ENCODE measurements at places on chromosomes 6 and 20.

DNA sequence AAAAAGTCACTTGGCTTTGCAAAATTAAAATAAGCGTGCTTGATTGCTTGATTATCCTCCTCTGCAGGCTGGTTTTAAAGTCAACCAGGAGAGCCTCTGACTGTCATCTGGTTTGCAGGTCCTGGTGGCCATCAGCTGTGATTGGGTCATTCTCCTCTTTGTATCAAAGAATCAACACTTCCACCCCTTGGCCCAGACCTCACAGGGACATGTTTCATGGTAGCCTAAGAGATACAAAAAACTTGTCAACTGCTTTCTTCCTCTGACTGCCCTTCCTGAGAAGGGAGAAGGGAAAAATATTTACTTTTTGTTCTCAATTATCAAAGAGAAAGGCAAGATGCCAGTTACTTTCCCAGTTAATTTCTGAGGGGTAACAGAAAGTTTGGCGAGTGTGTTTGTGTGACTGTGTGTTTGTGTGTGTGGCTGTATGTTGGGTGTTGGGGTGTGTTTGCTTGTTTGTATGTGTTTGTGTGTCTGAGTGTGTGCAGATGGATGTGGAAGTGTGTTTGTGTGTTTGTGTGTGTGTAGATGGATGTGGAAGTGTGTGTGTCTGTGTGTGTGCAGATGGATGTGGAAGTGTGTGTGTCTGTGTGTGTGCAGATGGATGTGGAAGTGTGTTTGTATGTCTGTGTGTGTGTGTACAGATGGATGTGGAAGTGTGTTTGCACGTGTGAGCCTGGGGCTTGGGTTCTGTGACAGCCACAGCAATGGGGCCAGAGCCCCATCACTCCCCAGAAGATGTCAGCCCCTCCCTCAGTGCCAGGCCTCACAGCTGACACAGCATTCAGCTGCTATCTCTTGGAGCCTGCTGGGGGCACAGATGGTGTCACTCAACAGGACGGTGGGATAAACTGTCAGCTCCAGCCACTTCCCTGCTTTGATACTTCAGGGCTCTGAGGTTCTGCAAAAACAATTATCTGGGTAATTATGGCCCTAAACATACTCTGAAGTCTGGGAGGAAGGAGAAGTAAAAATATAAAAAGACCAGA, 98.6 kb upstream of the RNF24 start:
- DNase-seq: no peak

- DNase-seq: no peak
These were observed 366.5 kb downstream of the FOXA2 start for GRCh38 chr20:22217712-22218352.

DNA sequence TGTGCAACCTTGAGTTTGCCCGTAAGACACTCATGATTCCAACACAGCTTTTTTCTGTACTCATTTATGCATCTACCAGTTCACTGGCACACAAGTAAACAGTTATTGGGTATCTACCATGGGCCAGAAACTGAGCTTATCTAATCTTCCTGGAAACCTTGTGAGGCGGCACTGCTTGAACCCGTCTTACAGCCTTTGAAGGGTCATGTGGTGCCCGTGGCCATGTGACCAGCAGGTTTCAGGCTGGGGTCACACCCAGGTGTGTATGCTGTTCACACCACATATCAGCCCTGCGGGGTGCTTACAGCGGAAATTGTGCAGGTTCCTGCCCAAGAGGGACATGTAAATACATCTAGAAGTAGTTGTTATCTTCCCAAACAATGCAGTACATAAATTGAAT, 6.1 kb downstream of the THBD start:
- DNase-seq: no peak

DNA sequence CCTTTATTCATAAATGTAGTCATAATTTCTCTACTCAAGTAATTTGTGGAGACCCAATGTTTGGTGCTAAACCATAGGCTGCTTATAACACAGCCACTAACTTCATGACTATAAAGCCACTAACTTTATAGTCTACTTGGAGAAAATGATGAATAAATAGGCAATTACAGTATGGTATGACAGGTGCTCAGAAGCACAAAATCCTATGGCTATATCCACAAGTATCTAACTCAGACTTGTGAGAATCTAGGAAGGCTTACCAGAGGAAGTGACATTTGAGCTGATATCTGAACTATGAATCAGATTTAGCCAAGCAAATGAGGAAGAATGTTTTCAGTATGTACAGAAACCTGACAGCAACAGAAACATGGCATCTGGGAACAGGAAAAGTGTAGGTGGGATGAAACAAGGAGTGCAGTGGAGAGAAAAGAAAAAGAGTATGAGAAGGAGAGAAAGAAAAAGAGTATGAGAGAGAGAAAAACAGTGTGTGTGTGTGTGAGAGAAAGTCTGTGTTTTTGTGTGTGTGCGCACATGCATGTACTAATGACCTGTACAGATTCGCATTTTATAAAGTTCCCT, 59.9 kb downstream of the REV3L start:
- no peak for DNase-seq

GRCh38 chr6:131586543-131586942, 13.5 kb downstream of the ARG1 start:
- no peak for DNase-seq

- DNase-seq: no peak
These were observed 279.6 kb downstream of the ESR1 start for GRCh38 chr6:152087096-152087495.

- DNase-seq: peak; percentile 35
These were observed at the start of gene MC3R for GRCh38 chr20:56247954-56248782. Gene MC3R, plus strand, starts transcription at chr20:56248732. Its CDS starts 112 bp downstream, at chr20:56248844.

DNA sequence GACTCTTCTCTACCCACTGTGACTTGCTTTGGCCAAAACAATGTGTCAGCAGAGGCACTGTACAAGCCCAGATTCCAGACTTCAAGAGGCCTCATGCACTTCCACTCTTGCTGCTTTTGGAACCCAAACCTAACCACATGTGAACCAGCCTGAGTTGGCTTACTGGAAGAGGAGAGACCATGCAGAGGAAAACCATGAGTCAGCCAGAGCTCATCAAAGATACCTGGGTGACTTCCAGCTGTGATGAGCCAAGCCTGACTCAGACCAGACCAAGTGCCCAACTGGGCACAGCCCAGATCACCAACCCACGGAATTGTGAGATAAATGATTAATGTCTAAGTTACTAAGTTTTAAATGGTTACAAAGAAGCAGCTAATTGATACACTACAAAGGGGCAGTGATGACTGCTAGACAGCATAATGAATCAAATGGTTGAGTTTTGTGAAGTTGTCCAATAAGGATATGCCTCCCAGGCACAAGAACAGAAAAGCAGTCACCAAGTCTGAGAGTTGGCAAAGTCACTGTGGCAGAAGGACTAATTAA, 16.2 kb upstream of the BEND6 start:
- DNase-seq: no peak

DNA sequence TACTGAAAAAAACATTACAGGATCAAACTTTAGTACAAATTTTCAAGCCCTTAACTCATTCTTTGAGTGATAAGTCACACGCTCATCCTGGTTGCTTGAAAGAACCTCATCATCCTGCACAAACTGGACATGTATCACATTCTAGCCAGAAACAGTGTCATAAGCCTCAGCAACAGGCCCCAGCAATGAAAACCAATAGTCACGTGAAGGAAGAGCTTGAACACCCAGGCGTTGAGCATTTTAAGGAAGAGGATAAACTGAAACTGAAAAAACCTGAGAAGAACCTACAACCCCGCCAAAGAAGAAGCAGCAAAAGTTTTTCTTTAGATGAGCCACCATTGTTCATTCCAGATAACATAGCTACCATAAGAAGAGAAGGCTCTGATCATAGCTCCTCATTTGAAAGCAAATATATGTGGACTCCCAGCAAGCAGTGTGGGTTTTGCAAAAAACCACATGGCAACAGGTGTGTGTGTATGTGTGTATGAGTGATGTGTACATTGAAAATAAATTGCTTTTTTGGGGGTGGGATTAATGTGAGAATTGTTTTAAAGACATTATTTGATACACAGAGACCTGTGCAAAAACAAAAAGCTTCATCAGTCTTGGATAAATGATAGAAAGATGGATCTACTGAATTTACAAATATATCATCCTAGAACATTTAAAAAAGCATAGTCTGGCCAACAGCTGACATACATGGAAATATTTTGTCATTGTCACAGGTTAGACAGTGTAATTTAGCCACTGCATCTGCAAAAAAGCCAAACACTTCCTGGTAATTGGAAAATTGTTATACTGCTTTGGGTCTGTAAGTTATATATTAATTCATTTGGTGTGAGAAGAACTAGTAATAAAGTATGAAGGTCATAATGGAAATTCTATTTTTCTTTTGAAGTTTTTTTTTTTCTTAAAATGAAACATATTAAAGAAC, 50.1 kb downstream of the PHF3 start:
- no peak for DNase-seq

GRCh38 chr20:19427913-19428312, 215.5 kb downstream of the SLC24A3 start:
- no peak for DNase-seq

DNA sequence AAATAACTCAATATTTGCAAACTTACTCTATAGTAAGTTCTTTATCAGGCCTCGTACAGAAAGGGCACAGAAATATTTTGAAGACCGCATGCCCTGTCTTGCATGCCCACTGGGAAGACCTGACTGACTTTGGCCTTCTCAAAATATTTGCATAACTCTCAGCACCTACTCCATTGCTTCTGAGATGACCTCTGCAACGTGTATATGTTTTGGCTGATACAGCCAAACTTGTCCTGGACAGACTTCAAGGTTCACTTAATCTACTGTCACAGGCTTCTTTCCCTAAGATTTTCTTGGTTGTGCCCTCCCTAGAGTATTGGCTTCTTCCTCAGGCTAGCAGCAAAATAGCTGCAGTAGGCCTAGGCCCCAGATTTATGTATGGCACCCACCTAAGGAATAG, 21.5 kb upstream of the SERINC3 start:
- DNase-seq: no peak

- DNase-seq: no peak
These were observed 118.1 kb upstream of the ENPP5 start for GRCh38 chr6:46288835-46289234.

DNA sequence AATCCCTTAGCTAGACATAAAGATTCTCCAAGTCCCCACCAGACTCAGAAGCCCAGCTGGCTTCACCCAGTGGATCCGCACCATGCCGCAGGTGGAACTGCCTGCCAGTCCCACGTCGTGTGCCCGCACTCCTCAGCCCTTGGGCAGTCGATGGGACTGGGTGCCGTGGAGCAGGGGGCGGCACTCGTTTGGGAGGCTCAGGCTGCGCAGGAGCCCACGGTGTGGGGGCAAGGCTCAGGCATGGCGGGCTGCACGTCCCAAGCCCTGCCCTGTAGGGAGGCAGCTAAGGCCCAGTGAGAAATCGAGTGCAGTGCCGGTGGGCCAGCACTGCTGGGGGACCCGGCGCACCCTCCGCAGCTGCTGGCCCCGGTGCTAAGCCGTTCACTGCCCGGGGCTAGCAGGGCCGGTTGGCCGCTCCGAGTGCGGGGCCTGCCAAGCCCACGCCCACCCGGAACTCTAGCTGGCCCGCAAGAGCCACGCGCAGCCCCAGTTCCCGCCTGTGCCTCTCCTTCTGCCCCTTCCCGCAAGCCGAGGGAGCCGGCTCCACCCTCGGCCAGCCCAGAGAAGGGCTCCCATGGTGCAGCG, 95.9 kb upstream of the DTNBP1 start:
- no peak for DNase-seq

- no peak for DNase-seq
These were observed 145.6 kb downstream of the TASP1 start for GRCh38 chr20:13493143-13493542.

GRCh38 chr20:1035466-1035865, 33.4 kb upstream of the RSPO4 start:
- no peak for DNase-seq

- no peak for DNase-seq
These were observed 168.4 kb downstream of the WDR27 start for GRCh38 chr6:169533301-169534038.

GRCh38 chr6:75169689-75170586, 35.9 kb downstream of the COL12A1 start:
- DNase-seq: no peak
